ENCODE measurements at places on chromosomes 4 and X. TPM values are rescaled to one million over a fixed set of nuclear protein-coding genes. Genes with fewer than 3 reads are reported as not detected.

BLTP1 gene
- polyA plus RNA-seq: 22.9 TPM

GRCh38 chrX:30876367-30876766 lies 12.7 kb downstream of the TAB3 start:
- no peak for DNase-seq

- no peak for DNase-seq
These were observed 12.7 kb downstream of the GAB3 start for GRCh38 chrX:154738011-154738738.

GRCh38 chr4:139282721-139283075 lies 2.7 kb upstream of the MGARP start:
- no peak for DNase-seq

DNA sequence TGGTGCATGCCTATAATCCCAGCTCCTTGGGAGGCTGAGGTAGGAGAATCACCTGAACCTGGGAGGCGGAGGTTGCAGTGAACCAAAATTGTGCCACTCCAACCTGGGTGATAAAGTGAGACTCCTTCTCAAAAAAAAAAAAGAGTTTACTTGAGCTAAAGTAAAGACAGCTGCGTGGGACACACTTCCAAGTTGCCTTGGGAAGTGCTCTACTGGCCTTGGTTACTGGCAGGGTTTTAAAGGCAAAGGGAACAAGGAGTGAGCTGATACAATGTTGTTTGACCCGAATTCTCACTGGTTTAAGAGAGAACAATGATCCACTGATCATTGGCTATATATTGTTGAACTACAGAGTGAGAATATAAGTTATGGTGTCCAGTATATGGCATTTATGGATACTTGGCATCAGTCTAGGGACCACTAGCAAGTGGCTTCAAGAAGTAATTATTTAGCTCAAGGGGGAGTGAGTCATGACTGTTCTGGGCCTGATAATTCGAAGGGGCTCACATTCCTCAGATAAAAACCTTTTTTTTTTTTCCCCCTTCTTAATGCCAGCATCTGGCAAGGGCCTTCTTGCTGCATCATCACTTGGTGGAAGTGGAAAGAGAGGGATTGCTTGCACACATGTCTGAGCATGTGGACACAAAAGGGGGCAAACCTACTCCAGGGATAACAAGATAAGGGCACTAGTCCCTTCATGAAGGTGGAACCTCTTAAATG lies 32.3 kb downstream of the GRK4 start:
- no peak for DNase-seq

GRCh38 chrX:111867236-111867635 lies 8.7 kb upstream of the TRPC5OS start:
- no peak for DNase-seq

All from BJ (cell line).